Neural crest cell (in vitro differentiated cells): ENCODE measurements at places on chromosomes 4 and X.

- H3K4me1 ChIP-seq = peaks cover 6% of the 10 kb centered on the region
- H3K4me3 ChIP-seq = no peak overlapping the region
- no peaks in the 10 kb centered on the region for H3K27me3 ChIP-seq
- no peak overlapping the region for H3K27ac ChIP-seq
- no peaks in the 10 kb centered on the region for H3K36me3 ChIP-seq
Observed at GRCh38 chr4:164768516-164768915, 14.6 kb downstream of the SMIM31 start.

GRCh38 chr4:147590249-147590920 is 26.8 kb upstream of the TMEM184C start:
- peak; percentile 81 for DNase-seq
- H3K27me3 ChIP-seq = no peaks in the 10 kb centered on the region
- H3K4me1 ChIP-seq = peaks cover 49% of the 10 kb centered on the region
- H3K4me3 ChIP-seq = no peak overlapping the region
- H3K27ac ChIP-seq = no peak overlapping the region

DNA sequence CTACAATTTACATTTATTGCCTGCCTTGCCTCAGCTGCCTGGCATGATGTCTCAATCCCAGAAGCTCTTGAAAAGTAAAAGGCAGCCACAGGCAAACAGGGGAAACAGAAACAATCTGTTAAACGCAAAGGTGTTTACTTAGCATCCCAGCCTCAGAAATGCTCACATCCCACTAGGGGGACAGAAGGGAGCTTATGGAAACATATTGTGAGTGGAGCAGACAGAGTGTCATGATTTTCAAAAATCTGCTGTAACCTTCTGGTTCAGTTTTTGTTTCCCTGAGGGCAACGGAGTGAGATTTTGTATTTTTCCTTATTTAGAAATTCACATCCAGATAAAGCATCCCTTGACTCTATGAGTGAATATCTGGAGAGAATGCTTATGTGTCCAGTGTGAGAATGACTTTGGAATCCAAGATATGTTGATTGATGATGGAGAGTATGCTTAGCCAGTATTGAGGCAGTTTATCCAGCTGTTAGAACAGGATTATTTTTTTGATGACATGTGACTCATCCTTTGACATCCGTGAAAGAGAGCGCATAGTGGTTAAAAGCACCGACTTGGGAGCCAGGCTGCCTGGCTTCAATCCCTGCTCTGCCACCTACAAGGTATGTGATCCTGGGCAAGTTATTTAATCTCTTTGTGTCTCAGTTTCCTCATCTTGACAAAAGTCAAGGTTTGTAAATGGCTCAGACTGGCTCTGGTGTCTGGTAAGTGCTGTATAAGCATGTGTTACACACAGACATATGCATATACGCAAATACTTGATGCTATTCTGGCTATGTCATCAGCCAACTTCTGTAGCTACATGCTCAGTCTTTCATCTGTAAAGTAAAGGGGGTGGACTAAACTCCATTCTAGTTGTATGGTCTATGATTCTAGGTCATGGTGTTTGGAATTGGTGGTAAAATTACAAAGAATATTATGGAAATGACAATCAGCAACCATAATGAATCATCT is 381.2 kb downstream of the RAPGEF2 start:
- no peaks in the 10 kb centered on the region for H3K36me3 ChIP-seq
- no peak for DNase-seq
- H3K4me1 ChIP-seq = peaks cover 18% of the 10 kb centered on the region

GRCh38 chrX:78104447-78105176 is 564 bp downstream of the PGK1 start:
- DNase-seq = no peak
- peaks cover 25% of the 10 kb centered on the region for H3K4me1 ChIP-seq
- H3K27ac ChIP-seq = peak overlapping the region; percentile 93
- H3K27me3 ChIP-seq = no peaks in the 10 kb centered on the region
- peaks cover 5% of the 10 kb centered on the region for H3K36me3 ChIP-seq

GRCh38 chr4:76950956-76951671 is 1.6 kb downstream of the SEPTIN11 start:
- peaks cover 11% of the 10 kb centered on the region for H3K36me3 ChIP-seq
- DNase-seq = no peak
- H3K27ac ChIP-seq = peak overlapping the region; percentile 84
- peak overlapping the region; percentile 90 for H3K4me3 ChIP-seq
- H3K27me3 ChIP-seq = no peaks in the 10 kb centered on the region
- peaks cover 77% of the 10 kb centered on the region for H3K4me1 ChIP-seq

GRCh38 chrX:102835504-102836146 is 101.4 kb upstream of the RAB40AL start:
- H3K27me3 ChIP-seq = no peaks in the 10 kb centered on the region
- no peak for DNase-seq
- H3K27ac ChIP-seq = no peak overlapping the region
- peaks cover 3% of the 10 kb centered on the region for H3K36me3 ChIP-seq
- no peaks in the 10 kb centered on the region for H3K4me1 ChIP-seq
- no peak overlapping the region for H3K4me3 ChIP-seq

- DNase-seq = no peak
- H3K36me3 ChIP-seq = no peaks in the 10 kb centered on the region
- no peak overlapping the region for H3K4me3 ChIP-seq
- H3K4me1 ChIP-seq = peaks cover 5% of the 10 kb centered on the region
Observed at GRCh38 chr4:184893801-184894571, 68.2 kb upstream of the ACSL1 start.

GRCh38 chrX:154661170-154661569 is 7.8 kb upstream of the CTAG2 start:
- no peak overlapping the region for H3K4me3 ChIP-seq
- H3K36me3 ChIP-seq = peaks cover 3% of the 10 kb centered on the region
- H3K4me1 ChIP-seq = no peaks in the 10 kb centered on the region
- H3K27ac ChIP-seq = no peak overlapping the region

DNA sequence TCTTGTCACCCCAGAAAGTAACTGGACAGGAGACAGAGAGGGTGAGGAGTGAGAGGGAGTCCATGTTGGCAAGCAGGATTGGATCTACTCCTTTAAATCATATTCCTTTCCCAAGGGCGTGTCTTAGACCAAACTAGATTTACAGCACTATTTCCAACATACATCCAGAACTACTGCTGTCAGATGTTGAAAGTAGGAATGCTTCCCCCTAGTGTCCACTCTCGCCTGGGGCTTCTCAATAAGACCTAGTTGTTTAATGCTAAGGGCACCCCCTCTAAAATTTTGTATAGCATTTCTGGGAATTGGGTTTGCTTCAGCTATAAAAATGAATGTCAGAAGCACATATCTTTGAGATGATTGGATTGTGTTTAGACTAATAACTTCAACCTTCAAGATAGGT is 13.3 kb downstream of the OFD1 start:
- H3K27ac ChIP-seq = no peak overlapping the region
- no peak for DNase-seq
- no peak overlapping the region for H3K4me3 ChIP-seq

DNA sequence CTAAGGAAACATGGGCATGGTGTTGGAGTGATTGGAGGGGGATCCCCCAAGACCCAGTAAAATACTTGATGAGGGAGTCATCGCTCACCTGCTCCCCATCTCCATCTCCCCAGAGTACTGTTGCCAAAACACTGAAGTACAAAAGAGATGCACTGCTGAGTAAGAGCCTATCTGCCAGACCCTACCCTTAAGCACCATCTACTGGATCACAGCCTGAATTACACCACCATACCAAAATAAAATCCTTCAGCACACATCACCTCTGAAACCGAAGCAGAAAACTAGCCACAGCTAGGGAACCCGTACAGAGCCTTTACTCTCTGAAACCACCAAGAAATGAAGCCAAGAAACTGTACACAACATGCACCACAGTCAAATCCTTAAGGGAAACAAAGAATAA is 466.3 kb upstream of the ACTRT1 start:
- peaks cover 3% of the 10 kb centered on the region for H3K4me1 ChIP-seq
- no peaks in the 10 kb centered on the region for H3K27me3 ChIP-seq
- H3K27ac ChIP-seq = no peak overlapping the region
- H3K36me3 ChIP-seq = peaks cover 3% of the 10 kb centered on the region
- DNase-seq = no peak

DNA sequence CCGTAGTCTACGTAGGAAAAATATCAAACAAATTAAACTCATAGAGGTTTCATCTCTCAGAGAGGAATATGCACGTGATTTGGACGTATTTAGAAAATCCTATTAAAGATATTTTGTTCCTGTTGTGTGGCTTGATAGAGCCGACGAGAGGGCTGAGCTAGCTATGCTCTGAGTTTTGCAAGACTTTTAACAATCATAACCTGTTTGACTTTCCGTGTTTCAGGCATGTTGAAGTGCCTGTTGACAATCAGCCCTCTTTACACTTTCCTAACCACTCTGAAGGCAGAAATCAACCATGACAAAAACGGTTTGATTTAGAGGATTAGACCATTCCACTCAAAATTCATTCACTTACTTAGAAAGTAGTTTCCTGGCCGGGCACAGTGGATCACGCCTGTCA is 297.3 kb downstream of the ASMT start:
- no peak overlapping the region for H3K27ac ChIP-seq
- no peaks in the 10 kb centered on the region for H3K4me1 ChIP-seq
- peaks cover 30% of the 10 kb centered on the region for H3K27me3 ChIP-seq
- H3K4me3 ChIP-seq = no peak overlapping the region
- H3K36me3 ChIP-seq = no peaks in the 10 kb centered on the region

DNA sequence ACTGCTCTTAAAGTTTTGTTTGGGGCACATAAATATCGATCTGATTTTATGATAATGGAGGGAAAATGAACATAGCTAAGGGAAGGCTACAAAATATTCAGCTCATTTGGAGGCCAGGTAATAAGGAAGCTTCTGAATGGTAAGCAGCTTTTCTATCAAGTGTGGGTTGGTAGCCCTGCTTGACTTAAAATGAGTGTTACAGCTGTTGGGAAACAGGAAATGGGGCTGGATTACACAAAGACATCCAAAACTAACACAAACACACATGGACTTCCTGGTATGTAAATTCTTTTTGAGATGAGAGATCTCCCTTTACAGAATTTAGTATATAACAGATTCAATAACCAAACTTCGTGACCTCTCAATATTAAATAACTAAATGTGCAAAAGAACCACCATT is 58.0 kb downstream of the FGF16 start:
- H3K27ac ChIP-seq = no peak overlapping the region
- H3K4me3 ChIP-seq = no peak overlapping the region
- no peaks in the 10 kb centered on the region for H3K27me3 ChIP-seq
- H3K4me1 ChIP-seq = no peaks in the 10 kb centered on the region
- peaks cover 3% of the 10 kb centered on the region for H3K36me3 ChIP-seq
- DNase-seq = no peak

GRCh38 chrX:136147976-136148375 is 643 bp downstream of the FHL1 start:
- peaks cover 13% of the 10 kb centered on the region for H3K27me3 ChIP-seq
- H3K27ac ChIP-seq = peak overlapping the region; percentile 83
- H3K36me3 ChIP-seq = peaks cover 10% of the 10 kb centered on the region
- H3K4me3 ChIP-seq = peak overlapping the region; percentile 87

- H3K4me3 ChIP-seq = no peak overlapping the region
- no peak for DNase-seq
- H3K4me1 ChIP-seq = no peaks in the 10 kb centered on the region
- no peak overlapping the region for H3K27ac ChIP-seq
Observed at GRCh38 chr4:154602404-154603020, 9.9 kb downstream of the FGG start.

- DNase-seq = no peak
- no peaks in the 10 kb centered on the region for H3K27me3 ChIP-seq
- no peak overlapping the region for H3K4me3 ChIP-seq
- no peak overlapping the region for H3K27ac ChIP-seq
Observed at GRCh38 chr4:168651374-168651773, 154.5 kb downstream of the PALLD start.

- H3K4me1 ChIP-seq = peaks cover 6% of the 10 kb centered on the region
- no peak overlapping the region for H3K27ac ChIP-seq
- H3K27me3 ChIP-seq = no peaks in the 10 kb centered on the region
- no peak overlapping the region for H3K4me3 ChIP-seq
- no peaks in the 10 kb centered on the region for H3K36me3 ChIP-seq
- no peak for DNase-seq
Observed at GRCh38 chr4:142579443-142579842, 266.7 kb downstream of the INPP4B start.

GRCh38 chrX:22164770-22165388 is 107.8 kb upstream of the CBLL2 start:
- no peaks in the 10 kb centered on the region for H3K36me3 ChIP-seq
- H3K27me3 ChIP-seq = no peaks in the 10 kb centered on the region
- H3K4me3 ChIP-seq = no peak overlapping the region
- DNase-seq = no peak
- H3K27ac ChIP-seq = no peak overlapping the region

- no peaks in the 10 kb centered on the region for H3K4me1 ChIP-seq
- H3K4me3 ChIP-seq = no peak overlapping the region
- DNase-seq = no peak
- no peak overlapping the region for H3K27ac ChIP-seq
Observed at GRCh38 chr4:159937595-159937994, 834.7 kb downstream of the RAPGEF2 start.

DNA sequence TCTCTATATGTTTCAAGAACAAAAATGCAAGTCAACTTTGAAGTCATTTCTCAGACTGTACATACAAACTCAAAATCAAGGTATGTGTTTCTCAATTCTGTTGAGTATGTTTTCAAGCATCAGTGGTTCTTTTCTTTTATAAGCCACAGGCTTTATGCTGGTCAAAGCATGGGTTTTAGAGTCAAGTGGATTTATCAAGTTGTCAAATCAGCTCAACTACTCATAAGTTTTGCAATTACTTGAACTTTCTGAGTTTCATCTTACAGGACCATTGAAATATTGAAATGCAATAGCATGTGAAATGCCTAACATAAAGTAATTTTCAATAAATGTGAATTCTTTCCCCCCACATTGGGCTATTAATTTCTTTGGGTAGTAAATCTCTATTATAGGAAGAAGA is 239.9 kb upstream of the DKK2 start:
- H3K36me3 ChIP-seq = no peaks in the 10 kb centered on the region
- H3K4me1 ChIP-seq = no peaks in the 10 kb centered on the region
- H3K27ac ChIP-seq = no peak overlapping the region

DNA sequence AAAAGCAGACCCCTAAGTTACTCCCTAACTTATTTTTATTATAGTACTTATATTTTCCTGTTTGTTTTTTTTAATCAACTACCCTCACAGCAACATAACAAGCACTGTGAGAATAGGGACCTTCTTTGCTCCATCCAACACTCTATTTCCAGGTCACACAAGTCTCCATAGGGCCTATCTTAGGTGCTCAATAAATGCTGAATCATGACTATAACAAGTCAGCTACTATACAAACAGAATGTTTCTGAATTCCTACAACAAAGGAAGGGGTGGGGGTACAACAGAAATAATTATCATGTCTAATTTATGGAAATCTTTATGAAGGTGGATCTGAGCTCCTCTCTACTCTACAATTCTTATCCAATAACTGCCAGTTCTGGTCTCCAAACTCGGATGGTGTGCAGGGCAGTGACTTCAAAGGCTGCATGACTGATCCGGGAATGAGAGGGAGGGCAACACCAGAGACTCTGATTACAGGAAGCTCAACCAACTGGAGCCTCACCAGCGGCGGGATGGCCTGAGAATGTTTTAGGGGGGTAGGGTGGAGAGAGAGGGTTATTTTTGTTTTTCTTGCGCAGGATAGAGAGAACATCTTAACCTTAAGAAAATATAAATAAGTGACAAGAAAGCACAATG is 71.1 kb downstream of the HADH start:
- peaks cover 20% of the 10 kb centered on the region for H3K4me1 ChIP-seq
- H3K27me3 ChIP-seq = no peaks in the 10 kb centered on the region
- no peak for DNase-seq
- no peak overlapping the region for H3K27ac ChIP-seq
- no peak overlapping the region for H3K4me3 ChIP-seq

GRCh38 chrX:357693-358471 is 28.8 kb downstream of the PPP2R3B start:
- peaks cover 29% of the 10 kb centered on the region for H3K4me1 ChIP-seq
- DNase-seq = no peak
- H3K27ac ChIP-seq = peak overlapping the region; percentile 73
- peaks cover 55% of the 10 kb centered on the region for H3K36me3 ChIP-seq
- H3K4me3 ChIP-seq = no peak overlapping the region
- H3K27me3 ChIP-seq = no peaks in the 10 kb centered on the region
